ENCODE measurements at places on chromosomes 3 and 15.

DNA sequence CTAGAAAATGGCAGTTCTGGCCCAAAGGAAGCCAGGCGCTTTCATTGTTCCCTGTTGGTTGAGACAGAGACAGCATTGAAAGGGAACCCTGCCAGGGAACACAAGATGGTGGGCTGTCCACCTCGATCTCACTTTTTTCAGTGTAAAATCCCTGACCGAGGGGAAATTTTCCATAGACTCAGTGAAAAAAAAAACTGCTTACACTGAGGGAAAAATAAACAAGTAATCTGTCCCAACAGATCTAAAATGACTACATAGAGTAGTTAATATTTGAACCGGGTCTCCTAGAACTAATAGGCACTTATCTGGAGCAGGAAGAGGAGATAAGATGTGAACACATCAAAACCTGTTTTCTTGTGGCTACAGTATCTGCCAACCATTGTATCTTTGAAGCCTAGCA lies 763.4 kb upstream of the GOLIM4 start:
- DNase-seq, result no peak

DNA sequence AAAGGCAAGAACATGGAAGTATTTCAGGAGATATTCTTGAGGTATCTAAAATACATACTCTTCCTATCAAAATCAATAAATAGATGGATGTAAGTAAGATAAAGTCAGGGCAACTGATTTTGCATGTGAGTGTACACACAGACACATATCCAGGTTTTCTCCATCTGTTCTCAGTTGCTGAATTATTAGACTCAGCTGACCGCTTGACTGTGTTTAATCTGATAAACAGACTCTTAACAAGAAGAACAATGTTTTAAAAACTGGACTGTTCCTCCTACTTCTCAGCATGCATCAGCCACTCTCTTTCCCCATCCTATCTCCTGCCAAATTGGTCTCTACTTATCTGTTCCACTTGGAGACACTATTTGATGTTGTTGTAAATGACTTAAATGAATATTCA lies 73.5 kb downstream of the GOLGA8G start:
- no peak for DNase-seq

- DNase-seq, result no peak
Observed at GRCh38 chr3:18149386-18149785, 275.8 kb downstream of the SATB1 start.

DNA sequence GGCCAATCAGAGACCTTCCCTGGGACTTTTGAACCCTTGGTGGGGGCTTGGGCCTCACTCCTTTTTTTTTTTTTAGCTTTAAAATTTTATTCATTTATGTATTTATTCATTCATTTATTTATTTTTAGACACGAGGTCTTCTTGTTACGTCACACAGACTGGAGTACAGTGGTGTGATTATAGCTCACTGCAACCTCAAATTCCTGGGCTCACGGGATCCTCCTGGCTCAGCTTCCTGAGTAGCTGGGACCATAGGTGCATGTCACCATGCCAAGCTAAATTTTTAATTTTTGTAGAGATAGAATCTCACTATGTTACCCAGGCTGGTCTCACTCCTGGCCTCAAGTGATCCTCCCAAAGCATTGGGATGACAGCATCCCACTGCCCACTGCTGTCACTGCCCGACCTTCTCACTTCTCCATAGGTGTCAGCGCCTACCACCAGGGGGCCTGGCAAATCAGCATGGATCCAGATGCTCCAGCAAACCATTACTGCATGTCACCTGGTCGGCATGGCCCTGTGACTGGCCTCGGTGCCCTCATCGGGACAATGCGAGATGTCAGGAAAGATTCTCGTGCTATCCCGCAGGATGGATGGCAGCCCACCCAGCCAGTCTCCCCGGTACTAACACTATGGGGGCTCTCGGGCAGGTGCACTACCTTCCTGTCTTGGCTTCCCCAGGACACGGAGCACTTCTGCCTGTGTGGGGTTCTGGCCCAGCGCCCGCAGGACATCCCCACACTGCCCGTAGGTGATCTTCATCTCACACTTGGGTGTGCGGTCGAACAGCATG lies 3.0 kb downstream of the MYL3 start:
- peak; percentile 73 for DNase-seq

- DNase-seq, result no peak
Observed at GRCh38 chr15:29903785-29904464, 81.7 kb upstream of the TJP1 start.

GRCh38 chr3:24299246-24299805 lies 195.3 kb downstream of the THRB start:
- DNase-seq, result no peak

DNA sequence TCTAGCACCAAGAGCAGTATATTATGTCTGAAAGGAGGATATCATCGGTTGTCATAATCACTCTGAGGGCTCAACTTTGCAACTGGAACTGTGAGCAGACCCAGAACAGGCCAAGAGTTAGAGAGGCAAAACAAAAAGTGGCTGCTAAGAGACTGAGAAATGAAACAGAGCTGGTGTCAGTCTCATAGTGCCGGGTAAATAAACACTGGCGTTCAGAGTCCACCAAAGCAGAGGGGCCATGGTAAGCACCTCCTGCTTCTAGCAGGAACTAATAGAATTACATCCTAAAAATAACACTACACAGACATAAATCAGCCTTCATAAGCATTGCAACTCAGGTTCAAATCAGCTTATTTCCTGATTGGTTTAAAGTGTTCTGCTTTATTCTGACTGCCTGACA lies 10.3 kb upstream of the IL12A start:
- peak; percentile 34 for DNase-seq

DNA sequence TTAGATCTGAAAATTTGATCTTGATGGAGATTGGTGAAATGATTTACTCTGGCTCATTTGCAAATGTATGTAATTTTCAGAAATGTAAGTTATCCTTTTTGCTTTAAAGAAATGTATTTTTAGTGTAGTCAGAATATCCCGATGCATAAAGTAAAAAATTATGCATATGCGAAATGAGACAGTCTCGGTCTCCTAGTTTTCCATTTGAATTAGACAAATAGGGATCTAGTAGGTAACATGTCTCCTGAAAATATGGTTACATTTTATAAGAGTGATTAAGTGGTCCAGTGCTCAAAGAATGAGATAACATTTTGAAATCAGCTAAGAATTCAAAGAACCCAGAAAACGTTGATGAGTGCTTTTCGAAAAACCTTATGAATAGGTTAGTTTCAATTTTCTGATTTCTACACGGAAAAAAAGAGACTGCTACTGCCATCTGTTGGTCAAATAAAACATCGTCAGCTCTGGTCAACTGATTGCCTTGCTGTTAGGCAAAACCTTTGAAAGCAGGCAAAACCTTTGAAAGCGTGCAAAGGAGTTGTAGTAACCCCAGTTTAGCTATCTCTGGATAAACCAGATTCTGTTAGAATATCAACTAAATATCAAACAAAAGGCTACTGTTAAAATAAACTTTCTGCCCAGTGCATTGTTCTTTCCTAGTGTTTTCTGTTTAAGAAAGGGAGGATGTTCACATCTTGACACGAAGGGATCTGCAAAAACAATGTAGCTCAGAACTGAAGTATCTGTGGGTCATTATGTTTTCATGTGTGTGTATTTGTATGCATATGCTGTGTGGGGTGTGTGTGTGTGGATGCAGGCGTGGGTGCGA lies 59.3 kb upstream of the CHMP2B start:
- no peak for DNase-seq

- no peak for DNase-seq
Observed at GRCh38 chr3:157444797-157445184, 8.1 kb downstream of the PTX3 start.

GRCh38 chr15:51368307-51368706 lies 26.9 kb downstream of the GLDN start:
- DNase-seq, result no peak

DNA sequence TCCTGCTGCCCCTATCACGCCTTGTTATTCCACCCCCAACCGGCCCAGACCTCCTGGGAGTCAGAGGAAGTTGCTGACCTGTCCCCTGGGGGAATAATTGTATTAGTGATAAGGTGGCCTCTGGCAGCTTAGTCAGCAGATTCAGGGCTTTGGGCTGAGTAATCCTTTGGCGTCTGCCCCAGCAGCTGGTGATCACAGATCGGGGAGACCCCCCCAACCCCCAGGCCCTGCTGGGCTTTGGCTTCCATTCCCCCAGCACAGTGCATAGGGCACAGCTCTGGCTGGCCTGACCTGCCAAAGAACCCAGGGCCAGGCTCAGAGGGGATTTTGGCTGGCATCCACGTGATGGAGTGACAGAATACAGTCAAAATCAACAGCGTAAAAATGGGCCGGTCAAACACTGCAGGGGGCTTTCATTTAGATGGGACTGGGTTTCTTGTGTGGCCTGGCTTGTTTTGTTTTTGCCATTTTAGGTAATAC lies 3.9 kb upstream of the NR2E3 start:
- no peak for DNase-seq

GRCh38 chr15:100714749-100715342 lies 112.5 kb downstream of the ASB7 start:
- DNase-seq, result no peak

GRCh38 chr3:141441381-141442364 lies 45.2 kb upstream of the RASA2 start:
- DNase-seq, result peak; percentile 79

DNA sequence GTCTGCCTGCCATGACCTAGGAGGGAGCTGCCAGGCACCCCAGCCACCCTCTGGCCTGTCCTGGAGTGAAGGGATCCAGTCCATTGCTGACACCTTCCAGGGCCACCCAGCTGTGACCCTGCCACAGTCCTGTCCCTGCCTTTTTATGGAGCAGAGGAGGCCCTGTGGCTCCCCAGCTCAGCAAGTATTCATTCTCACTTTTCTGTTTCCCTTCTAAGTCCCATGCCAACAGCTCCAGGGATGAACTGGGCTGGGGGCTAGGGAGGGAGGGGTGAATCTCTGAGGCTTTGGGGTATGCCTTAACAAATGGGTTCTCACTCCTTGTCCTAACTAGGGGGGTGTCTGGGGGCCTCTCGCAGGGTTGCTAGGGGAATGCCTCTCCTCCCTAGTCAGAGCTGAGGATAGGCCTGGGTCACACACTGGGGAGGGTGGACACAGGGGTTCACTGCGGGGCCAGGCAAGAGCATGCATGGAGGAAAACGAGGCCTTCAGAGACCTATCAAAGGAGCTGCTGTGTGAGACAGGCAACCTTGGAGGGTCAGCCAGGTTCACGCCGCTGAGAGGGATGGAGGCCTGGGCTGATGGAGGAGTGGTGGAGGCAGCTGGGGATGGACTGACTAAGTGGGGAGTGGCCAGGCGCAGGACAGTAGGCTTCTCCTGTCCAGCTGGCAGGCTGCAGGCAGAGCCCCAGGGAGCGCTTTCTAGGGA lies 31.8 kb downstream of the EPHB3 start:
- peak; percentile 58 for DNase-seq

GRCh38 chr3:160159341-160159740 lies 65.9 kb upstream of the C3orf80 start:
- DNase-seq, result no peak

GRCh38 chr3:188128905-188129304 lies 25.1 kb upstream of the LPP start:
- DNase-seq, result no peak

DNA sequence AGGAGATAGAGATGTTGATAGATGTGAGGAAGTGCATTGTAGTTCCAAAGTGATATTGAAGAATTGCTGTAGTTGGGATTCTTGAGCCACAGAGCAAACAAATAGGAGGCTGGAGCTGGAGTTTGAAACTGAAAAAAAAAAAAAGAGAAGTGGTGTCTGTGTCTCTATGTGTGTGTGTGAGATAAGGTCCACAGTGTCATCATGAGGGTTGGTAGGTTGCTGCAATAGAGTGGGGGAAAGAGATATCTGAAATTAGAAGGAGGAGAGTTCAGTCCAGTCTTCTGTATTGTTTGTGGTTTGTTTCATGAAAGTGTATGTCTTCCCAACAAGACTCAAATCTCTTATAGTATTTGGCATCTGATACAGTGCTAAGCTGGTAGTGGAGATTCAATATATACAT lies 37.3 kb upstream of the CACNA1D start:
- no peak for DNase-seq

DNA sequence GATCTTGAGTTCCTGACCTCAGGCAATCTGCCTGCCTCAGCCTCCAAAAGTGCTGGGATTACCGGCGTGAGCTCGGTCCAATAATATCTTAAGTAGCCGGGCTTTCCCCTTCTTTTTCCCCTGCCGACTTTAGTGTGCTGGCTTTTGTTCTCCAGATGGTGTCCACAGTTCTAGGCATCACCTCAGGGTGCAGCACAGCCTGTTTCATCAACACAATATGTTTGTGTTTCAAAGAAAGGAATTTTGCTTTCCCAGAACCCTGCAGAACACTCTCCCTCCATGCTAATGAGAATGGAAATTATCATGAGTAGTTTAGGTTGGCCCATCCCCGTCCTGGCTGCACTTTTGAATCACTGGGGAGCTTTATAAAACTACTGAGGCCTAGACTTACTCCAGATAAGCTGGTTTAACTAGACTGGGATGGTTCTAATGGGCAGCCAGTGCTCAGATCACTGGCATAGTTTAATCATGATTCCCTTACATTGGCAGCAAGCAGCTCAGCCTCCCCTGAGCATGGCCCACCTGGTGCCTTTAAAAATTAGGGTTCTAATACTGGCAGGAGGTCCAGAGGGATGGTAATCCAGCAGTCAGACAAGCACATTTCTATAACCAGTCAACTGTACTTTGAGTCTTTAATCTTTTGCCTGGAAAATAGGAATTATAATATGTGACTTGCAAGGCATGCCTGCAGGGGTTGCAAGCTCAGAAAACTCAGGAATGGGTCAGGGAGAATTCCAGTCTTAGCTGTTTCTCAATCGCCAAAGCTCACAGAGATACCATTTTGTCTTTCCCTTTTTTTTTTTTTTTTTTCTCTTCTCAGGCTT lies 127.6 kb upstream of the RASGRP1 start:
- DNase-seq, result no peak

DNA sequence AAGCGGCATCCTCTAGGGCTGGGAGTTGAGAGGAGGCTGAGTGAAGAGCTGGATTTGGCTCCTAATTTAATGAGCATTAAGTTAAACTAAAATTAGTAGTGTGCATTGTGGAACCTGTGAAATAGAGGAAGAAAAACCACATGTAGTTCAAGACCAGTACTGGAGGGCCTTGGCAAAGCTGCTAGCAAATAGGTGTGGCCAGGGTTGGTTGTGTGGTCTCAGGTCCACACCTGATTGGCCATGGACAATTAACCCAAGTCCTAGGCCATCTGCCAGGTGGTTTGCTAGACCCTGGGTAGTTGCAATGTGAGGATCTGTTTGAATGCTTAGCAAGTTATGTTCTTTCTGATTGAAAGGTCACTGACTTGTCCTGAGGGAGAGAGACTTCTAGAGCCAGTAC lies 275.5 kb downstream of the PDCD6IP start:
- DNase-seq, result no peak

Data from left ventricle myocardium superior (tissue), 1 donor.